Kidney (tissue), 22 donors: ENCODE measurements at places on chromosomes 16 and 17. TPM values are rescaled to one million over a fixed set of nuclear protein-coding genes. Genes with fewer than 3 reads are reported as not detected.

GRCh38 chr16:62424206-62424605, 388.0 kb upstream of the CDH8 start:
- no peak for DNase-seq
- no peaks in the 10 kb centered on the region for H3K27me3 ChIP-seq
- no peak overlapping the region for H3K27ac ChIP-seq
- H3K4me1 ChIP-seq: no peaks in the 10 kb centered on the region
- no peaks in the 10 kb centered on the region for H3K36me3 ChIP-seq

DNA sequence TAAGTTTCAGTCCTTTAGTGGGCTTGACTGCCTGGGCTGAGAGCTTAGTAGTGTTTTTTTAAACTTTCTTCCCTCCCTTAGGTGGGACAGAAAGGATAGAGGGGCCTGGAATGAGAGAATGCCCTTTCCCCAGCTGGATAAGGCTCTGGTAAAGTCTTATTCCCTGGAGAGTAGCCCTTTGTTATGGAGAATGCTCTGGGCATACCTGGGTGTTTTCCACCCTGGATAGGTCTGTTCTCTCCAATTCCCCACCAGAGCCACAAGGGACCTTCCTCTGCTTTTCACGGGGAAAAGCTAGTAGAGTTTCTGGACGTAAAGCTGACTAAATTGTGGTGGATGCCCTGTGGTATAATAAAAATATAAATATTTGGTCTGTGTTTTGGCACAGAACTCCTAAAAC, 164.1 kb downstream of the HS3ST4 start:
- no peak overlapping the region for H3K4me3 ChIP-seq
- DNase-seq: no peak
- H3K36me3 ChIP-seq: no peaks in the 10 kb centered on the region
- no peaks in the 10 kb centered on the region for H3K27me3 ChIP-seq

DNA sequence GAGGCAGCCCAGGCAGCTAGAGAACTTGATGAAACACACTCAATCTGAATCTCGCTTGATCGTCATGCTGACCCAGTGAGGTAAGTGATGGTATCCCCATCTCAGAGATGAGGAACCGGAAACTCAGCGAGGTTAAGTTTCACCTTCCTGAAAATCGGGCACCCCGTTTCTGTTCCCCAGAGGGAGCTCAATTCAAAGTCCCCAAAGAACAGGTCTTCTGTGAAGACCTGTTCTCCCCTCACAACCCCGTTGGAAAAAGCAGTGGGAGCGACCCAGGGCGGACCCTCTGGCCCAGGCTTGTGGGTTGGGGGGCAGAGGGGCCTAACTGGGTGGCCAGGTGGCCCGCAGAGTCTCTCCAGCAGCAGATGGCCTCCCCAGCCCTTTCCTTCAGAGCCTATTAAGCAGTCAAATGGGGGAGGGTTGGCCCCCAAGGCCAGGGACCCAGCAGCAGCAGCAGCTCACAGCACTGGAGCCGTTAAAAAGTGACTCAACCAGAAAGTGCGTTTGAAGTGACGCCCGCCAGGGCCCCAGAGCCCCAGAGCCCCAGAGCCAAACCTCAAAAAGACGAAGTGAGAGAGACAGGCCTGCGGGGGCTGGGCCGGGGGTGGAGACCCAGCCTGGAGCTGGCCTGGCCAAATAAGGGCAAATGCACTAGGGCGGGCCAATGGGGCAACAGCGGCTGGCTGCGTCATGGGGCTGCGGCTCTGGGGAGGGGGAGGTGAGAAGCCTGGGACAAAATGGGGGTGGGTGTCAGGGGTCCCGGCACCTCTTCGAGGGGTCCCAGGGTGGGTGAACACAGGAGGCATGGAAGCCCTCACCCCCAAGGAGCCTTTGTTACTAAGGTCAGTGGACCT, 9.2 kb upstream of the TSPOAP1 start:
- peak overlapping the region; percentile 11 for H3K27ac ChIP-seq
- H3K4me3 ChIP-seq: no peak overlapping the region
- no peaks in the 10 kb centered on the region for H3K4me1 ChIP-seq
- no peaks in the 10 kb centered on the region for H3K36me3 ChIP-seq
- no peaks in the 10 kb centered on the region for H3K27me3 ChIP-seq

The ZP2 gene
- not detected for total RNA-seq

GRCh38 chr17:39144416-39144840, 7.0 kb downstream of the PLXDC1 start:
- no peaks in the 10 kb centered on the region for H3K4me1 ChIP-seq
- no peak for DNase-seq
- no peaks in the 10 kb centered on the region for H3K27me3 ChIP-seq
- H3K4me3 ChIP-seq: no peak overlapping the region
- no peak overlapping the region for H3K27ac ChIP-seq

DNA sequence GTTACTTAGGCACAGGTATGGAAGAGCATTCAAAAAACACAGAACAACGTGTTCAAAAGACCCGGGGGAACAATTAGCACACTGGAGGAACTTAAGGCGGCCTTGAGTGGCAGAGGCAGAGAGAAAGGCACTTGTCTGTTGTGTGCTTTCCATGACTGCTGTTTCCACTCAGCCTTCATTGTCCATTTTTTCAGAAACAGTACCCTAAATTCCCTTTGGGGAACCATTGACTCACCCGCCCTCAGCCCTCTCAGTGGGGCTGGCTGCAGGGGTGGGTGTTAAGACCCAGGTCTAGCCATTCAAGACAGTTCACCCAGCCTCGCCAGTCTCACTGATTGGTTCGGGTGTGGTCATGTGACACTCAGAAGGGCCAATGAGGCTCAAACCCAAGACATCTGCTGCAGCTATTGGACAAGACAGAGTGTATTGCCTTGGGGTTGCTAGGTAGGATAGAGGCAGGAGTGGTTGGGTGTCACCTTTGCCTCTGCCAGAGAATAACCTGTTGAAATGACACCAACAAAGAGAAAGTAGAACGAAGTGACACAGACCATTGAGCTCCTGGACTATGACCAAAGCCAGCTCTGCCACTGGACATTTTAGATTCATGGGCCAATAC, 19.6 kb upstream of the CEP20 start:
- H3K27ac ChIP-seq: no peak overlapping the region
- DNase-seq: no peak
- no peaks in the 10 kb centered on the region for H3K4me1 ChIP-seq
- H3K27me3 ChIP-seq: no peaks in the 10 kb centered on the region
- no peaks in the 10 kb centered on the region for H3K36me3 ChIP-seq
- no peak overlapping the region for H3K4me3 ChIP-seq

GRCh38 chr17:42131232-42131631, 8.6 kb downstream of the HSPB9 start:
- H3K4me3 ChIP-seq: no peak overlapping the region
- peaks cover 69% of the 10 kb centered on the region for H3K4me1 ChIP-seq
- DNase-seq: no peak
- H3K36me3 ChIP-seq: peaks cover 3% of the 10 kb centered on the region
